ENCODE measurements at places on chromosomes 1 and 21.

DNA sequence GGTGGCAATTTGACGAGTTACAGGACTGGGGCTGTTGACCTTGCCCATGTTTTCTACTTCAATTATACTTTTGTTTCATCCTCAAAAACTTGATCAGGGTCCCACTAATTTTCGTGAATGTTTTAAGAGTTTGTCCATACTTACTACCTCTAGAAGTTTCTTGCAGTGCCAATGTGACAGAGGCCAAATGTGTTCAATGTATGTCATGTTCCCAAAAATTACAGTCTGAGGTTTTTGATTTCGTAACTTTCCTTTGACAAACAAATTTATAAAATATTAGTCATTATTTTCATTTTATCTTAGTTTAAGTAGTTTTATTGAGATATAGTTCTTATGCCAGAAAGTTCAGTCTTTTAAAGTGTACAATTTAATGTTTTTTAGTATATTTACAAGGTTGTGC lies 15.3 kb downstream of the VPS13D start:
- no peak for DNase-seq

- DNase-seq = peak; percentile 36
These were observed 18.3 kb upstream of the PLEKHA6 start for GRCh38 chr1:204377800-204378668.

DNA sequence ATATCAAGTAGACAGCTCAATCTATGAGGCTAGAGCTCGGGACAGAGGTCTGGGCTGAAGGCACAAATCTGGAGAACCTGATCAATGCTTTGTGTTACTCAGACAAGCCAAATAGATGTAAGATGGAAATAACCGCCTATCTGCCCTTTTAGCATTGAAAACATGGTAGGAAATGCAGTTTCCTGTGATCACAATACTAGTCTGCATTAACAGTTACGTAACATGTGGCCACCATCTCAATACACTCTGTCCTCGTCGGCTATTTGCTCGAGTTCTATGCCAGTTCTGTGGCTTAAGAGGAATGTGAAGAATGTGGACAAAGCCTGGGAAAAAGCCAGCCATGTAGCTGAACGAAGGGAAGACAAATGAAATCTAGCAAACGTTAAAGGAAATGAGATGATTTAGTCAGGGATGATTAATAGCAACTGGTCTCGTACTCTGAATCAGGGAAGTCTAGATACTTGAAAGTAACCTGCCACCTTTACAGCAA lies 73.3 kb downstream of the HSF2BP start:
- no peak for DNase-seq

DNA sequence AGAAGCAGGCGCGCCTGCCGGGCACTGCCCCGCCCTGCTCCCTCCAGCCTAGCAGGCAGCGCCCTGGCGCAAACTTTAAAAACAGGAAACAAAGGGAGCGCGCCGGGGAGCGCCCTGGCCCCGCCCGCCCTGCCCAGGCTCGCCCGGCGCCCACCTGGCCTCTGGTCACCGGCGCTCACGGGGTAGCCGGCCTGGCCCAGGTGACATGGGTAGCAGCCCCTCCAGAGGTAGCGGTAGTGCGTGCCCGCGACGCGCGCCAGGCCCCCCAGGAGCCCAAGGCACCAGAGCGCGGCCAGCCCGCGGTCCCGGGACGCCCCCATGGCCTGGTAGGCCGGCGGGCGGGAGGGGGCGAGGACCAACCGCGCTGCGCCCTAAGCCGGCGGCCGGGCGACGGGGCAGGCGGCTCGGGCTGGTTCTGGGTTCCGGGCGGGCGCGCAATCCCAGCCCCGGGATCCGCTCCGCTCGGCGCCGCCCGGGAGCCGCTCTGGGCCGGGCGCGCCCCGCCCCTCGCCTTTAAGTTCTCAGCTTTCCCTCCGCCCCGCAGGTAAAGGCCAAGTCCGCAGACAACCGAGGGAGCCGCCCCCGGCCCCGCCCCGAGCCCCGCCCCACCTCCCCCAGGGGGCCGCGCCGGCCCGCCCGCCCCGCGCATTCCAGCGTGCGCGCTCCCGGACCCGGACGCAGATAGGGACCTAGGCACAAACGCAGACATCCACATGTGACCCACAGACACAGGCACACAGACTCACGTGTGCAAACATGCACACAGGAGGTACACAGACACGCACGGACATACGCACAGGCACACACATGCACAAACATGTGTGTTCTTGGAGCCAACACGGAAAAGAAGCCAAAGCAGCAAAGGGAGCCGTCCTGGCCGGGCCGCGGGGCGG lies 76.7 kb downstream of the ARHGEF16 start:
- DNase-seq = peak; percentile 79

DNA sequence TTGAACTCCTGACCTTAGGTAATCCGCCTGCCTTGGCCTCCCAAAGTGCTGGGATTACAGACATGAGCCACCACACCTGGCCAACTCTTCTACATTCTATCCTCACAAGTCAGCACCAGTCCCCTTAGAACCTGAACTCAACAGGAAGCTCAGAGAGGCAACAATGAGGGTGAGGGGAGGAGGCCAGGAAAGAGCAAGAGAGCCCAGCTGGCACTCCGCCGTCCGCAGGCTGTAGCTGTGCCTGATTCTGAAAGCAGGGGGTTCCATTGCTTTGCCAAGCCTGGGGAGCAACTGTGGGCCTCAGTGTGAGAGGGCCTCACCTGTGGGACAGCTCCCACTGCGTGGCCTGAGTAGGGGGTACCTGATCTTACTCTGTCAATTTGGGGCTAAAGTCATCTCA lies 18.7 kb downstream of the STK40 start:
- DNase-seq = no peak

DNA sequence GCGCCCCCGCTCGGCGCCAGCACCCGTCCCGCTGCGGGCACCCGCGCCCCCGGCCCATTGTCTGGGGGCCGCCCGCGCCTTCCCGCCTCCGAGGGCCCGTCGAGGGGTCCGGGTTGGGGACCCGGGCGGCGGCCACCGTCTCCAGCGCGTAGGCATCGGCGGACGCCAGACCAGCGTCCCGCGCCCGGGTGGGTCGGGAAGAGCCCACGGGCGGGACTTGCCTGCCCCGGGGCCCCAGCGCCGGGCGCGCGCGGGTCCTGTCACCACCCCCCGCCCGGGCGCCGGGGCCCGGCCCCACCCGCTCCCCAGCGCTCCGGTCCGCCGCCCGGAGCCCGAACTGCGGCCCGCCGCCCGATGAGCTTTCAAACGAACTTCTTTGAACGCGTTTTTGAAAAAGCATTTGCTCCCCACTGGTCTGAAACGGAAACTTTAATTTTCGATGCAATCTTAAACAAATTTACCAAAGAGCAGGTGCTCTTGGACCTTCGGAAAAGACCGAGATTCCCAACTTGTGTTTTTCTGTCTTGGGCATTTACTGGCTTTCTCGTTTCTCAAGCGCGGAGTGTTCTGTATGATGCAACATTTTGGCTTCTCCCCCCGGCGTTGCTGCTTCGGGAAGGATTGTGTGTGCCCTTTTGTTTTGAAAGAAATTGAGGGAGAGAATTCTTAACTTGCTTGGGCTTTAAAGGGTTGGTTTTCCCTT lies 615 bp downstream of the CLIC4 start:
- peak; percentile 22 for DNase-seq

GRCh38 chr1:175195798-175196197 lies 3.2 kb upstream of the KIAA0040 start:
- no peak for DNase-seq

DNA sequence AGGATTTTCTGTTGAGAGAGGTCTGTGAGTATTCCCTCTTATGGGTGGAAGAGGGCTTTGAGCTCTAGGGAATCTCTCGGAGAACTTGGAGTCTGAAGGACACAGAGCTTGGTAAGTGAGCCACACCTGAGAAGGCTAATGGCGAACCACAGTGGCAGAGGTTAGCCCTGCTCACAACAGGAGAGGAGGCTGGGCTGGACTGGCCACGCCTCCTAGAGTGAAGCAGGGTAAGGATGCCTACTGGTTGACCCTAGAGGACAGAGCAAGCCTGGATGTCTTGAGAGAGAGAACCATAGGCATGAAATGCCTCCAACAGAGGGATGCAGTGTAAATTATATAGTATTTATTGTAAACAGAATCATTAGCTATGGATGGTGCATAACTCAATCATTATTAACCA lies 232.6 kb downstream of the PCP4 start:
- no peak for DNase-seq

GRCh38 chr1:229342656-229343569 lies at the start of gene CCSAP:
Gene CCSAP, minus strand, starts transcription at chr1:229343047. Its CDS starts 582 bp downstream, at chr1:229342465.
- peak; percentile 59 for DNase-seq

- DNase-seq = no peak
These were observed 126.7 kb downstream of the HLCS start for GRCh38 chr21:36839735-36840134.

- DNase-seq = no peak
These were observed 59.5 kb downstream of the BACE2 start for GRCh38 chr21:41227357-41228005.

DNA sequence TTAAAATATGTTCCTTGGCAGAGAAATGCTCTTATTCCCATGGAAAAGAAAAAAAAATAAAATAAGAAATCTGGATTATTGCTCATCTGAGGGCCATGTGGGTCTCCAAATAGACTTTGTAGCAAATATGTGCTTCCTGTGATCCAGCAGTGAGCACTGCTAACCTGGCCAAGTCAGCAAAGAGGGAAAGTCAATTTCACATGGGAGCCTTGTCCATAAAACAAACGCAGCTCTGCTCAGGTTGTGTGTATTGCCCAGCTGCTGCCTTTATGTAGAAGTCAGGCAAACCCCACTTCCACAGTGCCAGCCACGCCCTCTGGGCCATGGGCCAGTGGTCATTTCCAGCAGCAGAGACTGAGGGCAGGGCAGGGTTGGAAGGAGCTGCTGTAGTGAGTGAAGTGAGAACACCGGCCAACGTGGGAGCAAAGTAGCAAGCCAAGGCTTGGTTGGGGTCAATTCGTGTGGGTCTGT lies 174.3 kb downstream of the LYPLAL1 start:
- no peak for DNase-seq

GRCh38 chr1:47940779-47941178 lies 56.4 kb downstream of the TRABD2B start:
- DNase-seq = no peak

DNA sequence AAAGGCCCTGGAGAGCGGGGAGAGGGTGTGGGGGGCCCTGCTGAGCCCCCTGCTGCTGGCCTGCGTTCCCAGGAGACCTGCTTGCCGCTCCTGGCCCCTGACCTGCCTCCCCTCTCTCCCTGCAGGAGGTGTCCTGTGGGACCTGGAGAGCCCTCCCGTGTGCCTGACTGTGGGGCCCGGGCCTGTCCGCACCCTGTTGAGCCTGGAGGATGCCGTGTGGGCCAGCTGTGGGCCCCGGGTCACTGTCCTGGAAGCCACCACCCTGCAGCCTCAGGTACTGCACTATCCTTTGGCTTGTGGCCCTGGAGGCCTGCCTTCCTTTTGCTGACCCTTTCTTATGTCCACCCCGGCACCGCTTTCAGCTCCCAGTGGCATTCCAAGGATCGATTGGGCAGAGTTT lies 90.8 kb upstream of the ACTL8 start:
- DNase-seq = no peak

GRCh38 chr1:68516066-68516465 lies 19.2 kb upstream of the DEPDC1 start:
- DNase-seq = no peak

DNA sequence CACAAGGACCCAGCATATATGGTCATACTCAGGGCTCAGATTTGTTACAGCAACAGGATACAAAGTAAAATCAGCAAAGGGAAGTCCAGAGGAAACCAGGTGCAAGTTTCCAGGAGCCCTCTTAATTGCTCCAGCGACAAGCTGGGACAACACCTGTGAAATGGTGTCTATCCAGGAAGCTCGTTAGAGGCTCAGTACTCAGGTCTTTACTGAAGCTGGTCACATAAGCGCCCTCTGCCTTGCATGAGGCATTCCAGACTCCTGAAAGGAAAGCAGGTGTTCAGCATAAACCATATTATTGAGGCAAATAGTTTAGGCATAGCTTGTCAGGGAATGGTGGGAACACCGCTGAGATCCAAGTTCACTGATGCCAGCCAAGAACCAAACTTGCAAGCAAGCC lies 231.0 kb downstream of the SLC35F3 start:
- DNase-seq = no peak

GRCh38 chr1:8985915-8986813 lies 40.1 kb downstream of the SLC2A7 start:
- DNase-seq = no peak

- DNase-seq = peak; percentile 20
These were observed 12.6 kb downstream of the NHLH2 start for GRCh38 chr1:115828101-115829022.

DNA sequence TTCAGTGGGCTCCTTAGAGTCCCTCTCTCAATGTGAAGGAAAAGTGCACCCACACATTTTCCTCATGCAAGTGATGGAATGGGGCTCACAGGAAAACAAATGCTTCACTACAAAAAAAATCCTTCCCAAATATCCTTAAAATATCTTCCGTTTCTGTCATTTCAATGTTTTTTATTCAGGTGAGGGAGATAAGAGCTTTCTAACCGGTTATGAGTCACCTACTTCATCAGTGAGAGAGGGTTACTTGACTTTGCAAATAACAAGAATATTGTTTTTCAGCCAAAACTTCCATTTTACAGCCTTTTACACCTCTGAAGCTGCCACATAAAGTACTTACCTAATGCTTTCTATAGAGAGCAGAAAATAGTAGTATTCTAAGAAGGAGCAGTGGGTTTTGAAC lies 98.3 kb upstream of the CD55 start:
- no peak for DNase-seq

- DNase-seq = no peak
These were observed 43.3 kb upstream of the RABGAP1L start for GRCh38 chr1:174116042-174116441.

DNA sequence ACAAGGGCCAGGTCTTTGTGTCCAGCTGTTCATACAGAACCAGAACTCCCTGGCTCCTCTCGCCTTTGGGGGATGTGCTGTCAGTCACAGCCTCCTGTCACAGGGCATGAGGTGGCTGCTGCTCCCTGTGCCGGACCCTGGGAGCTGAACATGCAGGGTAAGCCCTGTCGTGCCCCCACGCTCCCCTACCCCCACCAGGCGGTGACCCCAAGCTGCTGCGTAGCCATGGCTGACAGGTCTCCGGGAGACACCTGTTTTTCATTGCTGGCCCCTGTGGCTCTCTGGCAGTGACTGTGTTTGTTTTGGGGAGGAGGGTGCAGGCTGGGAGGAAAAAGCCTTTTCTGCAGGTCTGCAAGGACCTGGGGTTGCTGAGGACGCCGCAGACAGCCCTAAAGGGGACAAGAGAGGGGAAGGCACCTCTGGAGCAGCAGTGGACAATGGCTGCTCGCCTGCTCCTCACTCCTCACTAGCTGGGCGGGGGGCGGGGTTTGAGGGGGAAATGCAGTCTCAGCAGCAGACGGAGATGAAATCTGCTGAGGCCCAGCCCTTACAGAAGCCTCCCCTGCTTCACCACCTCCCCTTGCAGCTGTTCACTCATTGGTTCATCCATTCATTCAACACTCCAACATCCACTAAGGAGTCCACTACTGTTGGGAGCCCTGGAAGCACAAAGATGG lies 81.4 kb downstream of the TRABD2B start:
- no peak for DNase-seq

GRCh38 chr1:10727751-10728232 lies 68.7 kb downstream of the CASZ1 start:
- no peak for DNase-seq

- no peak for DNase-seq
These were observed 68.0 kb downstream of the DISC1 start for GRCh38 chr1:231694465-231695077.

GRCh38 chr1:11736746-11737639 lies 1.1 kb downstream of the AGTRAP start:
- DNase-seq = peak; percentile 61

- no peak for DNase-seq
These were observed 46.8 kb downstream of the PKNOX1 start for GRCh38 chr21:43021191-43021590.
